ENCODE measurements at places on chromosomes 1 and 21.

- DNase-seq: no peak
Measured at GRCh38 chr21:28916150-28916893, 76.4 kb downstream of the LTN1 start.

- no peak for DNase-seq
Measured at GRCh38 chr21:43903451-43904091, 38.5 kb downstream of the AGPAT3 start.

GRCh38 chr1:165011186-165011585 lies 345.3 kb downstream of the LMX1A start:
- DNase-seq: no peak

DNA sequence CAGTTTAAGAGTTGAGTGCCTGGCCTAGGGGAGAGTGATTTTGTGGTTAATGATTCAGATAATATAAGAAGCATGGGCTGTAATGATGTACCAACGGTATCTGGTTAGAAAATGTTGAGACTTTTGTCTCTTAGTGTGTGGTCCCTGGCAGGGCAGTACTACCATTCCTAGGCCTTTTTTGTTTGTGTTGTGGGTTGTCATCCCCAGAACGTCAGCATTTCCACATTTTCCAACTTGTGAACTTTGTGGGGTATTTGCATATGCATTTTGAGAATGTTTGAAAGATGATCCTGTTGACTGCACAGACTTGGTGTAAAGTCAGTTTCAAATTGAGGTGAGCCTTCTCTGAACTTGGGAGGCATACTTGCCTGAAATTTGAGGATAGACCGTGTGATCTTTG lies 11.4 kb downstream of the NEK7 start:
- peak; percentile 37 for DNase-seq

DNA sequence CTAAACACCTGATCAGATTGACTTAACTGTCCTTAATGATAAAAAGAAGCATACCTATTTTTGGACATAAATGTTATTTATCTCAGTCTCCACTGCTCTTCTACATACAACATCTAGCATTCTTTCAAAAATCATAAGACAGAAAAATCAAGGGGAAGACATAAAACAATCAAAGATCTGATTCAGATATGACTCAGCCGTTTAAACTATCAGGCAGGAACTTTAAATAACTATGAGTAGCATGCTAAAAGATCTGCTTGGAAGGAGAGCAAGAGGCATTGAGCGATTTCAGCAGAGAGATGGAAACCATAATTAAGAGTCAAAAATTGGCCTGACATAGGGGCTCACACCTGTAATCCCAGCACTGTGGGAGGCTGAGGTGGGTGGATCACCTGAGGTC lies 27.2 kb upstream of the SLC22A15 start:
- DNase-seq: no peak
